ENCODE measurements at places on chromosomes 7 and 10.

DNA sequence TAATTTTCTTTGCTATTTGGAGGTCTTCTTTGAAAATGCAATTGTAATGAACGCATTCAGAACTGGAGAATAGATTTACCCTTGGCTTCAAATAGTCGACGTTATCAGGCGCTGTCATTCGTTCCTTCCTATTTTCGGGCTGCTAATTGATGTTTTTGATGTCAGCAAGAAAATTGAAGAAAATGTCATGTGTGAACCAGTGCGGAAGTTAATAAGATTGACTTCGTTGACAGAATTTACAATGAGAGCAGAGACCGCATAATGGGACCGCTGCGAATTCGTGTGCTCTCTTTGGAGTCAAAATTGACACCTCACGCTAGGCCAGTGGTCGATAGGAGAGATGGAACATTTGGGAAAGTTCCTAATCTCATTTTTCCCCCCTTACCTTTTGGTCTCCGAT lies 168.8 kb downstream of the TCF7L2 start:
- no peak for DNase-seq

GRCh38 chr10:69952069-69952800 lies 100.4 kb upstream of the MACROH2A2 start:
- no peak for DNase-seq

DNA sequence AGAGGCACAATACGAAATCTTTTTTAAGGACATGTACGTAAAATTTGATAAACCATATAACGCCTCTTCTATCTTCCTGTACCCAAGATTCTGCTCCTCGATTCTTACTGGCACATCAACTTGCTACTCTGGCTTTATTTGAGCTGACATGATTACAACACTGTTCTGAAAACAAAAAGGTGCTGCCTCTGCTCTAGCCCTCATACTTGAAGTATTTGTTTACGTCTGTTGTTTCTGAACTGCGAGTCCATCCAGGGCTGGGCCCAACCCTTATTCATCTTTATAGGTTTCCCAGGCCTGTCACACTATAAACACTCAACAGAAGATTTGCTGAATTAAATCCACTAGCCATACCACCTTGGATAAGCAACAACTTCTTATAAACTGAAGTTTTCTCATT lies 96.2 kb upstream of the SVIL start:
- no peak for DNase-seq

GRCh38 chr10:52031771-52032170 lies 282.3 kb upstream of the DKK1 start:
- DNase-seq, result no peak

DNA sequence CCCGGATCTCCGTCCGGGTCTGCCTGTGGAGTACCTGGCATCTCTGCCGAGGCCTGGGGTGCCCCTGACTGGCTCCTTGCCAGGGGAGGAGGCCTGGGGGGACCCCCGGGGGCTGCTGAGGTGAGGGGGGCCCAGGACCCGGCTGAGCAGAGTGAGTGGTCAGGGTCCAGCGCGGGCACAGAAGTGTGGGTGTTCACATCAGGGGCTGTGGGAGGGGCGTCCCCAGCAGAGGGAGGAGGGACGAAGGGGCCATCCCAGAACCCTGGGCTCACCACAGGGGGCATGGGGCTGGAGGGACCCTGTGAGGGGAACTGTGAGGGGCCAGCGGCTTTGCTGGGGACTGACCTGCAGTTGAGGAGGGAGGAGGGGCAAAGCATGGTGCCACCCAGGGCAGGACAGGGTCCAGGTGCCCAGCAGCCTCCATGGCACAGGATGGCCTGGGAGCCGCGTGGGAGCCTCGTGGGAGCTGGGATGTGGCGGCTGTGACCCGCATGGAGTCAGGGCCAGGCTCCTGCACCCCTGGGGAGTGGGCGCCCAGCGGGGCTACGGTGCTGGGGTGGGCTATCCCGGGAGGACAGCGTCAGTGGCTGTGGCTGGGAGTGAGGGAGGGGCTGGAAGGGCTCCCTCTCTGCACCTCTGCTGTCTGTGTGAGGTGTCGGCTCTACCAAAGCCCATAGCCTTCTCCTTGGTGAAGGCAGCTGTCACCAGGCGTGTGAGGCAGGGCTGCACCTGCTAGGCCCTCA lies 91.2 kb downstream of the DNAJB6 start:
- no peak for DNase-seq

- peak; percentile 60 for DNase-seq
Measured at GRCh38 chr10:98444314-98445006, 2.3 kb downstream of the HPS1 start.

DNA sequence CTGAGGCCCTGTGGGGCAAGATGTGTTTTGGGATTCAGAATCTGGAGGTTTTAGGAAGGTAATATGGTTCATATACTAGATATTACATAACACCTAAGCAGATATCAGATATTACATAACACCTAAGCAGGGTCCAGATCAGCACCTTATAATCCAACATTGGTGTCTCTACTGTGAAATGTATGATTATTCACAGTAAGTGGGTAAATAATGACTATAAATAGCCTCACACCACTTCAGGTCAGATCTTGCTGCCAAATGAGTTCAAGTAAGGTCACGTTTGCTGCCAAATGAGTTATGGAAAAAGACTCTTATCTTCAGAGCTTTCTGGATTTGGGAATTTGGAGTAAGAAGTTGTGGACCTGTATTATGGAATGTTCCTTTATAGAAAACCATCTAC lies 14.6 kb downstream of the ADRB1 start:
- no peak for DNase-seq

GRCh38 chr7:155401231-155401630 lies 56.7 kb upstream of the EN2 start:
- DNase-seq, result no peak

- DNase-seq, result peak; percentile 78
Measured at GRCh38 chr7:5082806-5083205, 37.1 kb downstream of the RBAK start.

Data from osteocyte (in vitro differentiated cells).